NCI-H524 treated with DMSO at 0.1 percent for 48 hours (cell line): ENCODE measurements at places on chromosomes 1 and 21.

GRCh38 chr1:119870917-119871596 lies 25.3 kb downstream of the ADAM30 start:
- DNase-seq, result no peak

- DNase-seq, result no peak
Measured at GRCh38 chr1:181985936-181986906, 75.3 kb downstream of the ZNF648 start.

- DNase-seq, result no peak
Measured at GRCh38 chr1:189693140-189693539, 784.5 kb downstream of the BRINP3 start.

GRCh38 chr1:158328426-158328825 lies 2.9 kb downstream of the CD1B start:
- DNase-seq, result no peak

- DNase-seq, result no peak
Measured at GRCh38 chr1:21244154-21244553, 46.1 kb downstream of the ECE1 start.

GRCh38 chr1:117616967-117617366 lies 11.1 kb downstream of the TENT5C start:
- DNase-seq, result no peak

GRCh38 chr1:17027403-17027802 lies 15.7 kb upstream of the ATP13A2 start:
- DNase-seq, result no peak

GRCh38 chr1:1779320-1779675 lies 1.0 kb upstream of the NADK start:
- DNase-seq, result no peak

GRCh38 chr1:161200992-161201835 lies 953 bp upstream of the NDUFS2 start:
- DNase-seq, result no peak

- DNase-seq, result no peak
Measured at GRCh38 chr21:36835383-36835795, 131.1 kb downstream of the HLCS start.

GRCh38 chr1:230058626-230059025 lies 8.4 kb upstream of the GALNT2 start:
- no peak for DNase-seq

- no peak for DNase-seq
Measured at GRCh38 chr21:45508607-45509565, 33.4 kb downstream of the SLC19A1 start.

GRCh38 chr1:230797942-230798365 lies 50.8 kb downstream of the CAPN9 start:
- no peak for DNase-seq

DNA sequence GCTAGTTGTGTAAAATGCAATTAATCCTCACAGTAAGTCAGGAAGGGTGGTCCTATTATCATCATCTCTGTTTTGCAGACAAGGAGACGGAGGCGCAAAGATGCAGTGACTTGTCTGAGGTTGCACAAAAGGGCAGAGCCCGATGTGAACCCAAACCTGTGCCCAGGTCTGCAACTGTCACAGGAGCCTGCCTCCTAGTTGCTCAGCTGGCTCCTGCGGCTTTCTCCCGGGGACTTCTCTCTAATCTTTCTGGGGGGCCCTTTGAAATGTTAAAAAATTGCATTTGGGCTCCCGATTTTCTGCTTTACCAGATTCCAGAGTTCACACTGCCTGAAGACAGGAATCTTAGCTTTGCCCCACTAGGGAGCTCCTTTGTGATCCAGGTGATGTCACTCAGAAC lies 9.4 kb downstream of the CNR2 start:
- no peak for DNase-seq

DNA sequence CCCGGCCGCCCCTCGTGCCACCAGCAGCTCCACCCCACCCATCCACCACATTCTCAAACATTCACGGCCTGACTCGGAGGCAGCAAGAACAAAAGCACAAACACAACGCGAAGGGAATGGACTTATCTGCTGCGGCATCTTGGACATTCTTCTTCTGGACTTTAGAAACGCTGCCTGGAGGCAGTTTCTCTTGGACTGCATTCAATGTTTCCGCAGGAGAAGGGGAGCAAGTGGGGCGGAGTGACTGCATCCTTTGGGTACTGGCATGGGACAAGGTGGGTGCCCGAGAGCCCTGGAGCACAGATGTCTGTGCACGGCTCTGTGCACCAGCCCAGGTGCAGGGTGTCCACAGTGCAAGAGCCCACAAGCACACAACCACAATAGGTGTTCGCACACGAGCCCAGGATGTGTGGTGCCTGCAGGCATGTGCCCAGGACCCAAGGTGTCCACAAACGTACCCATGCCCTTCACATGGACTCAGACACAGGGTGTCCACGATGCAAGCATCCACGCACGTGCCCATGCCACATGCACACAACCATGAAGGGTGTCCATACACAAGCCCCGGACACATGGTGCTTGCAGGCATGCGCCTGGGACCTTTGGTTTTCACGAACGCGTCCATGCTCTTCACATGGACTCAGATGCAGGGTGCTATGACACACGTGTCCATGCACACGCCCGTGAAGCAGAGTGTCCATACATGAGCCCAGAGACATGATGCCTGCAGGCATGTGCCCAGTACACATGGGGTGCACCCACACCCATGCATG lies 53.6 kb downstream of the WNT9A start:
- DNase-seq, result no peak

DNA sequence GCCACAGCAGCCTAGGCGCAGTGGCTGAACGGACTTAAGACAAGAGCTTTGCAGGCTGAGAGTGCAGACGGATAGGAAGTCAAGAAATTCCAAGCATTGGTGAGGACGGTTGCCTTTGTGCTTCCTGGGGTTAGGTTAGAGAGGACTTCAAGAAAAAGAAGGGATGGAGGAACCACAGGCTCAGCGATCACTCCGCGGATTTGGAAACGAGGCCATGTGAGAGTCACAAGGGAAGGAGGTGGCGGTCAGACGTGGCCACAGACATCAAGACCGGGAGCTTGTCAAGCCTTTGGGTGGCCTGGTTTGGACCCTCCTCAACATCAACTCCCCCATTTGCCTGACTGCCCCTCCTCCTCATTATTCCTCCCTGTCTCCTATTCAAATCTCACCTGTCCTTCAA lies 62.3 kb downstream of the NID1 start:
- DNase-seq, result no peak

- no peak for DNase-seq
Measured at GRCh38 chr1:41629141-41629540, 144.7 kb upstream of the EDN2 start.

DNA sequence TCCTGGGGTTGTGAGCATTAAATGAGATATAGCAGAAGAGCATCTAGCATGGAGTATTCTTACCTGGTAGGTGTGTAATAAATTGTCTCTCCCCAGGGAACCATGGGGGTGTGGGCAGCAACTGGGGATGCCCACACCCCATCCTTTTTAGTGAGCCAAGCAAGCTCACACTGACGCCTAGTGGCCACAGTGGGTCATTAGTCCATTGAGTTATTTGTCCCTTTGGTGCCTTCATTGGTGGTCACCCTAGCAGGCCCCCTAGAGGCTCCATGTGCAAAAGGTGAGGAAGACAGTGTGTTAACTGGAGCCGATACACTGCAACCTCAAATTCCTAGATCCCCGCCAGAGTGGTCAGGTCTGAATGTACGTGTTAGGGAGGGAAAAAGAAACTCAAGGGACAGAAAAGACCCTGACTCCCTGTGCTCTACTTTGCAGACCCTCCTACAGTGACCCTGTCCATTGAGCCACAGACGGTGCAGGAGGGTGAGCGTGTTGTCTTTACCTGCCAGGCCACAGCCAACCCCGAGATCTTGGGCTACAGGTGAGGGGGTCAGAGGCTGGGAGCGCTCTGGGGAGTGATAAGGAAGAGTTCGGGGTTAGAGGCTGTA lies 93.3 kb upstream of the CD1D start:
- no peak for DNase-seq

DNA sequence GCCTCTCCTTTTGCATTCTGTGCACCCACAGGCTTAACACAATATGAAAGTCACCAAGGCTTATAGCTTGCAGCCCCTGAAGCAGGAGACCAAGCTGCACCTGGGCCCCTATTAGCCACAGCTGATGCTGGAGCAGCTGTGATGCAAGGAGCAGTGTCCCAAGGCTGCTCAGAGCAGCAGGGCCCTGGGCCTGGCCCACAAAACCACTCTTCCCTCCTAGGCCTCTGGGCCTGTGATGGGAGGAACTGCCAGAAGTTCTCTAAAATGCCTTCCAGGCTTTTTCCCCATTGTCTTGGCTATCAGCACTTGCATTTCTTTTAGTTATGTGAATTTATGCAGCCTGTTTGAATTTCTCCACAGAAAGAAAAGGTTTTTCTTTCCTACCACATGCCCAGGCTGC lies 89.5 kb upstream of the KCTD3 start:
- DNase-seq, result no peak

- no peak for DNase-seq
Measured at GRCh38 chr1:41328001-41328615, 33.1 kb upstream of the FOXO6 start.

DNA sequence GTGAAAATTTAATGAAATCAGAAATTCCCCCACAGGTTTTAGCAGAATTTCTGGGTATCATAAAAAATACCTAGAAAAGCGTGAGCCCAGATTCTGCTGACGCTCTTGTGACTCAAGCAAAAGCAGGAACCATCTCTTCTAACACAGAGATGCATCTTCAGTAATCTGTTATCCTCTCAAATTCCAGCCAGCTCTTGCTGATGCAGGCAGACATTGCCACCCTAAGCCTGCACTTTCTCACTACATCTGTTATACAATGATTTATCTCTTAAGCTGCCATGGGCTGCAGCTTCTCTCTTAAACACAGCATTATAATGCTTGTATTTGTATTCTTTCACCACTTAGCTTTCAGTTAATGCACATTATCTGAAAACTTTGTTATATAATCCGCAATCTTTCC lies 113.0 kb upstream of the RGS1 start:
- DNase-seq, result peak; percentile 29

- DNase-seq, result no peak
Measured at GRCh38 chr1:226656601-226657277, 82.3 kb downstream of the ITPKB start.

DNA sequence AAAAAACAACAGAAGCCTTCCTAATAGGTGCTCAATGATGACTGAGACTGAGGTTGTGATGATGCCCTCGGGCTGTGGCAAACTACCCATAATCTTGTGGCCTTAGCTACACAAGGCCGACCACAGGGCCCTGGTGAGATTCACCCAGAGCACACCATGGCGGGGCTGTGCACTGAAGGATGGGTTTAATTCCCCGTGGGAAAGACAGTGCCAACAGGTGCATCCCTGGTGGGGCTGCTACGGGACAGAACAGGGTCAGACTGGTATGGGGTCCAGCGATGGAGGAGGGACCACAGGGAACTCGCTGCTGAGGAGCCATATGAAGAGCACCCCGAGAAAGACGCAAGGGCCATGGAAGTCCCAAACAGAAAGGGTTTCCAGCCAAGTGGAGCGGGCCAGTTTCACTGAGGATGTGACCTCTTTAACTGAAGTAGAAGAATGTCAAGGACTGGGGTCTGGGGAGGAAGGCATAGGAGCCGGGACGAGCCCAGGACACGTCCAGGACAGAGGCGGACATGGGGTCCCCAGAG lies 21.3 kb downstream of the PRDM15 start:
- DNase-seq, result no peak

DNA sequence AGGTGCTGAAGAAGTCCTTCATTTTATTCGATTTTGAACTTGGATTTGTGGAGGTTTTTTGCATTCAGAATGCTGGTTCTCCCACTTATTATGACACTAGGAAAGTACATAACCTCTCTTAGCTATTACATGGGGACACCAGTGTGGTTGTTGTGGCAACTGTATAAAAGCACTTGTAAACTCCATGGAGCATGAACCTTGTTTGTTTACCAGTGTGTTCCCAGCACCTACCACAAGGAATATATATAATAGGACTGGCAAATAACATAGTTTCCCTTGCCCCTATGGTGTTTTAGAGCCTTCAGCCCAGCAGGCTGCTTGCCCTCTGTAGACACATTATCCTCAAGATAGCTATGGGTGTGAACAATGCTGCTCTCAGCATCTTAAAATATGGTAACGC lies 43.1 kb downstream of the RASSF5 start:
- no peak for DNase-seq

DNA sequence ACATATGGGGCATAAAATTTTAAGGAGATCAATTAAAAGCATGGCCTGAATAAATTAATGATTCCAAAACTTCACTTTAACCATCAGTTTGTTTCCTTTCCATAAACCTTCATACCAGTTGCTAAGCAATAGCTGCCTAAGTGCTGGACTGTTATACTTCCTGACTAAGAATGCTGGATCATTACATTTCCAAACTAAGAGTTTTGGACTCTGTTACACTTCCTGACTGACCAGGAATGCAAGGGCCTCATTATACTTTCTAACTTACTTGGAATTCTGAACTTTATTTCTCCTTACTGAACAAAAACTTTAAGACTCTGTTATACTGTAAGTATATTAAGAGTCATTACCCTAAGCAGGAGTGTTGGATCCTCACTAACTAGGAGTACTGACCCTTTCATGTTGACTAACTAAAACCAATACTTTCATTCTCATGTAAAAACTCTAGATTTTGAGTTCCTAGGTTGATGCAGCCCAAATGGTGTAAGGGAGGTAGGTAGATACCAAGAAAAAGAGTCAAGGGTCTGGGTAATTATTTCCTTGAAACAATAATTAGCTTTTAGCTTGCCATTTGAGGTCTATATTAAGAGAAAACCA lies 118.2 kb downstream of the FAF1 start:
- DNase-seq, result no peak

- DNase-seq, result no peak
Measured at GRCh38 chr1:43970911-43971310, 1.1 kb downstream of the DPH2 start.

- DNase-seq, result no peak
Measured at GRCh38 chr1:184755226-184756065, 788 bp upstream of the EDEM3 start.

DNA sequence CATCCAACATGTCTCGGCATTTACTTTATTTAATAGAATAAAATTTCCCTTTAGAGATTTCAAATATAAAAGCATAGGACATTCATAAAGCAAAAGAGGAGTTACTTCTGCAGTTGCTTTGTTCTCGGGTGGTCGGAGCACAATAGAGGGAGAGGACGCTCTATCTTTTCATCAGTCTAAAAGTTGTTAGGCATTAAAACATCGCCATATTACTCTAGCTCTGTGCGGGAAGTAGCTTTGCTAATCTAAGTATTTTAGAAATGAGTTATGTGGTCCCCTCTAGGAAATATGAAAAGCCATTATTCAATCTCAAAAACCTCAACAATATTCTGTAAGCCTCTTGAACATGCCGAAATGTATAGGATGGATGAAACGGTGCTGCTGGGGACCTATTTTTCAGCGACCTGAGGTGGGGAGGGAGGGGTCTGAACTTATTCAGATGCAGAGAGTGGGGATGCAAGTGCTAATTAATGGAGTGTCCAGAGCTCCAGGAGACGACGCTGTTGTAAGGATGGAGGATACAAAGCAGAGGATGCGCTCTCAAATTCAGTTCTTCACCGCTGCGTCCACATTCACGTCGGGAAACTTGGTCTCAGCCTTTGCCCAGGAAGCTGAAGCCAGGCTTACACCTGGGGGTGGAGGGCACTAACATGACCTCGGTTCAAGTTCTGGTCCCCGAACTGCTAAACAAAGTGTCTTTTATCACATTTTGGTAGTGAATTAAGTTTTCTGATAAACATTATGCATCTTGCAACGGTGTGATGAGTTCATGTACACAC lies 6.3 kb downstream of the CDKN2C start:
- DNase-seq, result peak; percentile 58
